NCI-H748 treated with DMSO at 0.1 percent for 48 hours (cell line): ENCODE measurements at places on chromosomes 11 and 22.

GRCh38 chr11:62370743-62371440 is 33.6 kb downstream of the ASRGL1 start:
- no peak for DNase-seq

- peak; percentile 2 for DNase-seq
Observed at GRCh38 chr11:96054870-96055705, 131.2 kb upstream of the MTMR2 start.

DNA sequence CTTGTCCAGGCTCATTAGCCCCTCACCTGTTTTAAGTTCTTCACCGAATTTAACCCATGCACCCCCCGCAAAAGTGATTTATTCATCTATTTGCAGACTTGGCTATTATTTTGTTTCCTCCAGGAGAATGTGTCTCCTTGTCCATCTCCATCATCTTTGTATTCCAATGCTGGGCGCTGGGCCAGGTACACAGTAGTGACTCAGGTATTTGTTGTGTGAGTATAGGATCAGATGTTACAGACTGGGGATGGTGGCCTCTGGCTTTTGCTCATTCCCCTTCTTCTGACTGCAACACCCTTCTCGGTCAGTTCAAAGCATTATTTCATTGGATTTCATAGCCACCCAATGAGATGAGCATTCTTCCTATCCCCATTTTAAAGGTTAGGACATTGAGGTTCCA is 408.2 kb downstream of the MN1 start:
- DNase-seq = no peak

- peak; percentile 23 for DNase-seq
Observed at GRCh38 chr11:64553554-64554201, 37.3 kb upstream of the SLC22A12 start.

DNA sequence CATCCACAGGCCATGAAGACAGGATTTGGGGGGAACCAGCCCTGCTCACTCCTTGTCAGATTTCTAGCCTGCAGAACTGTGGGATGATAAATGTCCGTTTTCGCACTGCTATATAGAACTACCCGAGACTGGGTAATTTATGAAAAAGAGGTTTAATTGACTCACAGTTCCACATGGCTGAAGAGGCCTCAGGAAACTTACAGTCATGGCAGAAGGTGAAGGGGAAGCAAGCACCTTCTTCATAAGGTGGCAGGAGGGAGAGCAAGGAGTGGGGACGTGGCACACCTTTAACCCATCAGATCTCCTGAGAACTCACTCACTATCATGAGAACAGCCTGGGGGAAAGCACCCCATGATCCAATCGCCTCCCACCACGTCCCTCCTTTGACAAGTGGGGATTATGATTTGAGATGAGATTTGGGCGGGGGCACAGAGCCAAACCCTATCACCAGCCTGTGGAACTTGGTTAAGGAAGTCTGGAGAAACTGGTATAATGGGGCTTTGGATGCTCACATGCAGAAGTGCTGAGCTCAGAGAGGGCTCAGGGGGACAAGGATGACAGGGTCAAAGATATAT is 50.7 kb downstream of the MYEOV start:
- DNase-seq = no peak

DNA sequence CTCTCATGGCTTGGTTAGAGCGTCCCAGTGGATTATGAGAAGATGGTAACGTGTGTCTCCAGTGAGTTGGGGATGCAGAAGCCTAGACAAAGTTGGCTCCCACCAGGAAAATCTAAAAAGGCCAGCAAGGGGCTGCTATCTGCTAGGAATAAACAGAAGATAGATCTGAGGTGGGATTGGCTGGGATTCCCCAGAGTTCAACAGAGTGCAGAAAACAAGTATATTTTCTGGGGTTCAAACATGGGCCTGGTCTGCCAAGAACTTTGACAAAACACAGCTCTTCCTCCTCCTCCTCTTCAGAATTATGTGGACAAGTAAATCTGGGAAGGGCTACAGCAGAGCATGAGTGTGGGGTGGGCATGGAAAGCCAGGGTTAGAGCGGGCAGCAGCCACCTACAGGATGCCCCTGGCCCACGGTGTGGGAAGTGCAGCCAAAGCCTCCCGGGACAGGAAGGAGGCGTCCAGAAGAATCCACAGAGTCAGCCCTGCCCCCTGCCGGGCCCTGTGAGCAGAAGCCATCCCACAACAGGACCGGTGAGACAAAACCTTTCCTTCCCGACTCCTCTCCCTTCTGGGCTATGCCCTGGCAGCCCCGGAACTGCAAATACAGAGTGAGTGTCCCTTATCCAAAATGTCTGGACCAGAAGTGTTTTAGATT is 67.1 kb downstream of the CD82 start:
- no peak for DNase-seq

DNA sequence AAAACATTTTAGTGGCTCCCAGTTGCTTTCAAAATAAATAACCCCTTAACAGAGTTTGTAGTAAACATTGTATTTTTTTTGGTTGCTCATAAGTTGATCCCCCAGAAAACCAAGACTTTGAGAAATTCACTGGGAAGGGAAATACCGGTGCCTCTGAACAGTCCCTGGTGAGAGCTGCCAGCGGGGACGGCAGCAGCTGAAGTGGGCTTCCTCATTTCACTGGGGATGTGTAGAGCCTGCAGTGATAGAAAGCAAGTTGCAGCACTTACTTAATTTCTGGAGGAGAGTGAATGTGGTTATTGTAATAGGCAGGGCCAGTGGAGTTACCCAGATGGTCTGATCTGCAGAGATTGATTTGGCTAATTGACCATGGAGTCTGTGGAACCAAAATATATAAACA is 18.6 kb upstream of the MCHR1 start:
- DNase-seq = no peak

- DNase-seq = no peak
Observed at GRCh38 chr11:93766504-93766903, 17.6 kb upstream of the MED17 start.

- no peak for DNase-seq
Observed at GRCh38 chr22:38718414-38718813, 12.7 kb downstream of the GTPBP1 start.

DNA sequence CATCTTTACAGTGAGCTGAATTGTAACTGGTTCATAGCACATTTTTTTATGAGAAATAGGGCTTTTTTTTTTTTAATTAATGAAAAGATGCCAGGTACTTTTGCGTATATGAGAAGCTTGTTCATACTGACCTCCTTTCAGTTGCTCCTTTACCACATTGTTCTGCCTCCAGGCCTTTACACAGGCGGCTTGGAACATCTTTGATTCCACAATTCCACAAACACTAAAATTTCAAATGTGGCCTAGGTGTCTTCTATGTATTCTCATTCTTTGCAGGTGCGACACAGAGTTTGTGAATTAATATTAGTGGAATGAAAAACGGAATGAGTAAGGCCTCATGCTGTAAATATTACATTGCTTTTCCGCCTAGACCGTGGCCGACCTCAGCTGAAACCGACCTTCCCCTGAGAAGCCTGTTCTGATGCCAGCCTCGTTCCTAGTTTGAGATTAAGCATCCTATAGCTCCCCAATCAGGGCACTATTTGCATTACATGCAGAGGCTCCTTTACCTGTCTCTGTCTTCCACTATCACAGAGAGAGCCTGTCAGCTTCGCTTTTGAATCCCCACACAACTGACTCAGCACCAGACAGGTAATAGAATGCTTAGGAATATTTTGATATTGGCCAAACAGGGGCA is 125.8 kb downstream of the LDLRAD3 start:
- DNase-seq = peak; percentile 40

DNA sequence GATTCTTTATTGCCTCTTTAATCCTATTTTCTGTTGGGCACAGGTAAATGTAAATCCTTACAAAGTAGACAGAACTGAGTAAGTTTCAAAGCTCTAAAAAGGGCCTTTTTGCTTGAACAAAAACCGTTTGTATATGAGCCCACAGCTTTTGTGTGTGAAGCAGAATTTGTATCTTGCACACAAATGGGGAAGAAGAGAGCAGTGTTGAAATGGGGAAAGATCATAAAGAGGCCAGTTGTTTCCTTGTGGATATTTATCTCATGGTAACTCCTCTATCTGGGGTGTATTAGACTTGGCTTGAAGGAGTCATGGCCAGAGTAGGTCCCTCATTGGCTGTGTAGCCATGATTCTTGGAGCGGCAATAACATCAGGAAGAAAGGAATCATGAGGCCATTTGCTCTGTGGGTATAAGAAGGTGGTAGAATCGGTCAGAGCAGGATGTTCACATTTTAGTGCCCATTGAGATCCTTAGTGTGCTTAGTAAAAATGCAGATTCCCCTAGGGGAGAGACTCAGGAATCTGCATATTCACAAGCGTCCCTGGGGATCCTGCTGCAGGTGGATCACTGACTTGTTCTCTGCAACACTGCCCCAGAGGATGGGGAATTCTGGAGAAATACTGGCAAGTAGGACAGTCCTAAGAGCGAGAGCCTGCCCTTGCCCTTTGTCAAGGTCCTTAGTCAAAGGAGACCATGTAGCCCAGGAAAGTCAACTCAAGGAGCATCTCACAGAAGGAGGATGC is 126.5 kb downstream of the LDLRAD3 start:
- DNase-seq = no peak

GRCh38 chr11:22163394-22163797 is 29.5 kb upstream of the ANO5 start:
- no peak for DNase-seq

- DNase-seq = no peak
Observed at GRCh38 chr11:2308713-2309112, 6.9 kb downstream of the TSPAN32 start.
